ENCODE measurements at places on chromosomes 5 and 9. TPM values are rescaled to one million over a fixed set of nuclear protein-coding genes. Genes with fewer than 3 reads are reported as not detected.

- no peak for DNase-seq
These were observed 124.1 kb downstream of the PRDM9 start for GRCh38 chr5:23631302-23632045.

GRCh38 chr9:35338086-35338485 lies 151.8 kb upstream of the RUSC2 start:
- no peak for DNase-seq

DNA sequence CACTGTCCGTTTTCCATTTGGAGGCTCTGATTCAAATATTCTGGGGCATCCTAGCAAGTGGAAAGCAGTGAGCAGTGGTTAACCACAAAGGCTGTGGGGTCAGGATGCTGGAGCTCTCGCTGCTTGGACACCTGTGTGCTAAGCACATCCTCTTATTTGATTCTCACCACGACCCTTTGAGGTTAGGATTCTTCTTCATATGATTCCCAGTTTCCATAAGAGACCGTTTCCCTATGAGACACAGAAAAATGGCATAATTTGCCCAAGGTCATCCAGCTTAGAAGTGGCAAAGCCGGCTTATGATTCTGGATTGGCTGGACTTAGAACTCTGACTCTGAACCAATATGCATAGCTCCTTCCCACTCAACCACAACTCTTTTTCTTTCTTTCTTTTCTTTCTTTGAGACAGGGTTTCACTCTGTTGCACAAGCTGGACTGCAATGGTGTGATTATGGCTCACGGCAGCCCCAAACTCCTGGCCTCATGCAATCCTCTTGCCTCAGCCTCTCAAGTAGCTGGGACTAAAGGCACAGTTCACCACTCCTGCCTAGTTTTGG lies 207.7 kb downstream of the TTLL11 start:
- DNase-seq: no peak

- no peak for DNase-seq
These were observed 47.1 kb downstream of the LIX1 start for GRCh38 chr5:97095318-97095732.

DNA sequence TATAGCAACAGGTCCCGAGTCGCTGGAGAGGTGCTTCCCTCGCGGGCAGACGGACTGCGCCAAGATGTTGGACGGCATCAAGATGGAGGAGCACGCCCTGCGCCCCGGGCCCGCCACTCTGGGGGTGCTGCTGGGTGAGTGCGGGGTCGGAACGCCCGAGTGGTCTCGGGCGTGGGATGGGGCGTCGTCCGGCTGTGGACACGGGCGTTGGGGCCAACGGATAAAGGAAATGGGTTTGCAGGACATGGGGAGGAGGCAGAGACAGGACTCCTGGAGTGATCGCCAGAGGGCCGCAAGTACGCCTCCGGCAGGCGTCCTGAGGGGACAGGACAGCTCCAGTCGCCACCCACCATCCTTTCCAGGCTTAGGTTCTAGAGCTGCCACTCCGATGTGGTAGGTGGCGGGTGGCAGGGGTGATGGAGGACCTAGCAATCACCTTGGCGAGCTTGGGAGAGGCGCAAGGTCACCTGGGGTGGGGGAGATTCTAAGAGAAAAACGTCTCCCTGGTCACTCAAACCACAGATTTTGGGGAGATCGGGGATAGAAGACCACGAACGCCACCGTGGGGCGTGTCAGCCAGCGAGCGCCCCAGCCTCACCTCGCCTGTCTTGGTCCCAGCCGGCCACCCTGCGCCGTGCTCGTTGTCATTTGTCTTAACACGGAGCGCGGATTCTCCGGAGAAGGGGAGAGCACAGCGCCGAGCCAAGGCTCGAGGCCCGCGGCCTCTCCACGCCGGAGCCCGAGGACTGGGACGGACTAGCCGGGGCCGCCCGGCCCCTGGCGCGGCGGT lies 922 bp downstream of the LMX1B start:
- DNase-seq: no peak

Gene AGXT2
- not detected for total RNA-seq

- no peak for DNase-seq
These were observed 33.1 kb downstream of the RAB3C start for GRCh38 chr5:58615972-58616371.

All from neural progenitor cell (in vitro differentiated cells).